WTC11 (cell line): ENCODE measurements at places on chromosomes 5 and 9.

DNA sequence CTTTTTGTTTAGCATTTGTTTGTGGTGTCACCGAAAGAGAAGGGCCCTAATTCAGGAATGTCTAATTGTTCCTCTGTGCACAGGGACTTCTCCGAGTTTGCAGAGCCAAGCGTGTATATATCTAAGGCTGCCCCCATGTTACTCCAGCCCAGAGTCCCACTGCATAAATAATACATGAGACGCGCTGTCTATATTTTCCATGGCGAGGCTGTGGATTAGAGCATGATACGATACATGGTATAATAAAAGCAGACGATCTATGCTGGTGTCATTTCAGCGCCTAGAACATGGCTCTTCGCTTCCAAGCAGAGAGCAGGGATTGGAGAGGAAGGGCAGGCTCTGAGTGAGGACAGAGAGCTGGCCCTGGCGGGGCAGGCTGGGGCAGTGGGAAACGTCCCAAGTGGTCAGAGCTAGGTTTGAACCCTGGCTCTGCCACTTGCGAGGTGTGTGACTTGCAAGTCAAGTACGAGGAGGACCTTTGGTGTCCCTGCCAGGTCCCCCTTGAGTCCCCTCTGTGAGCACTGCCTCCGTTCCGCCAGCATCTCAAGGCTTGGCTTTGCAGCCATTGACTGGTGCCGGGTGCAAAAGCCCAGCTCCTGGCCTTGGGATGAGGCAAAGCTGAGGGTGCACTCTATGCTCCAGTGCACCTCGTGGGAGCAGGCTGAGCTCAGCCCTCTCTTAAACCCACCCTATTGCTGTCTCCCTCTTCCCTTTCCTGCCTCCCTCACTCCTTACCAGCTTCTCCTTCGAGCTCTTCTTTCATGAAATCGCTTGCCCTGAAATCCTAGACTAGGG lies 29.2 kb upstream of the LAMC3 start:
- DNase-seq: no peak

- no peak for DNase-seq
These were observed 3.3 kb upstream of the OR2V1 start for GRCh38 chr5:181134259-181134658.

DNA sequence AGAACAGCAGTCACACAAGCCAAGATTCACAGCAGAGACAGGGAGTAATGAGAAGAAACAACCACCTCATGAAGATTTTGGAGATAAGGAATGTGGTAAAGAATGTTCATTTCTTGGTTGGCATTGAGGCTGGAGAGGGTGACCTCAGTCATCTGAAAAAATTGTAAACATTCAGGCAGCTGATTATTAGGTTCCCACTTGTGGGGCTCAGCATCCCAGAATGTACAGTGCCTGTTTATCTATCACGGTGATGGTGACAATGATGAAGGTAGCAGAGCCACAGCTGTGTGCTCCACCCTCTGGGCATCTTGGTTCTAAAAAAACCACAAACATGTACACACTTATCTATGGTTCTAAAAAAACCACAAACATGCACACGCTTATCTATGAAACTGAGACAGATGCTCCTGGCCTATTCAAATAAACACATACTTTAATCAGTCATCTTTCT lies 143.9 kb upstream of the MOCS2 start:
- DNase-seq: no peak

DNA sequence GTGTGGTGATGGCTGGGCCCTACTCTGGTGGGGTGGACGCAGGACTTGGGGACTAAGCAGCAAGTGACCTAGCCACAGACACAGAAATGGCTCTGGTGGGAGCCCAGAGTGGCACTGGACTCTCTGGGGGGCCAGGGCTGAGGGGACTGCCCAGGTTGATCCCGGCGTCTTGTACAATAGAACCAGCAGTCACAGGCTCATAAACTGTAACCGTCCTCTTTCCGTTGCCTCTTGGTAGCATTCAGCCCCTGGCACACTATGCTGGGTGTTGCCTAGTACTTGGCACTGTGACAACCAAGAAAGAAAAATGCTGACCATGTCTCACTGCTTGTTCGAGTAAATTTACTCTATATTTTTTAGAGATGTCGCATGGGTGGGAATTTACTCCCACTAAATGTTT lies 80.5 kb downstream of the DAB2IP start:
- DNase-seq: no peak

GRCh38 chr9:125532812-125533594 lies 174.0 kb downstream of the MAPKAP1 start:
- no peak for DNase-seq

- no peak for DNase-seq
These were observed 18.3 kb downstream of the SH3TC2 start for GRCh38 chr5:149044453-149045088.
